ENCODE measurements at places on chromosomes 11 and 22. TPM values are rescaled to one million over a fixed set of nuclear protein-coding genes. Genes with fewer than 3 reads are reported as not detected.

- DNase-seq = no peak
Observed at GRCh38 chr11:110289472-110289871, 6.9 kb downstream of the RDX start.

- no peak for DNase-seq
Observed at GRCh38 chr11:2313051-2313951, 11.5 kb downstream of the TSPAN32 start.

DNA sequence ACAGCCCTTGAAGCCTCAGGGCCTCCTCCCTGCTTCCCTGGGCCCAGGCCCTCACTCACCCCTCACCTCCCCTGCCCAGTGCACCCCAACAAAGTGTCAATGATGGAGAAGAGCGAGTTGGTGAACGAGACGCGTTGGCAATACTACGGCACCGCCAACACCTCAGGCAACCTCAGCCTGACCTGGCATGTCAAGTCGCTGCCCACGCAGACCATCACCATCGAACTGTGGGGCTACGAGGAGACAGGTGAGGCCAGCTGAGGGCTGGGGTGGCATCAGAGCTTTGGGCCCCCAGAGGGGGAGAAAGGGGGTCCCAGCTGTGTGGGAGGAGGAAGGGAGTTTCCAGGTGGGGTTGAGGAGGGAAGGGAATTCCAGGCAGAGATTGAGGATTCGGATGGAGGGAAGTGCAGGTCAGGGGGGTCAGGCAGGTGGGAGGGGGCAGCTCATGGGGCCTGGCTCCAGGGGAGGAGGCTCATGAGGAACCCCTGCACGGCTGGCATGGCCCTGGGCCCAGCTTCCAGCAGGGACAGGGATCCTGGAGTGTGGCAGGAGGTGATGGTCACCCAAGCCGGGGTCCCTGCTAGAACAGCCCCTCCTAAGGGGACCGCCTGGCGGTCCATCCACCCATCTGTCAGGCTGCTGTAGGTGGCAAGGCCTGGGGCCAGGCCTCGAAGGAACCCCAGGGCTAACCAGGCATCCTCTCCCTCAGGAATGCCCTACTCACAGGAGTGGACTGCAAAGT is 2.9 kb downstream of the SUSD2 start:
- no peak for DNase-seq

DNA sequence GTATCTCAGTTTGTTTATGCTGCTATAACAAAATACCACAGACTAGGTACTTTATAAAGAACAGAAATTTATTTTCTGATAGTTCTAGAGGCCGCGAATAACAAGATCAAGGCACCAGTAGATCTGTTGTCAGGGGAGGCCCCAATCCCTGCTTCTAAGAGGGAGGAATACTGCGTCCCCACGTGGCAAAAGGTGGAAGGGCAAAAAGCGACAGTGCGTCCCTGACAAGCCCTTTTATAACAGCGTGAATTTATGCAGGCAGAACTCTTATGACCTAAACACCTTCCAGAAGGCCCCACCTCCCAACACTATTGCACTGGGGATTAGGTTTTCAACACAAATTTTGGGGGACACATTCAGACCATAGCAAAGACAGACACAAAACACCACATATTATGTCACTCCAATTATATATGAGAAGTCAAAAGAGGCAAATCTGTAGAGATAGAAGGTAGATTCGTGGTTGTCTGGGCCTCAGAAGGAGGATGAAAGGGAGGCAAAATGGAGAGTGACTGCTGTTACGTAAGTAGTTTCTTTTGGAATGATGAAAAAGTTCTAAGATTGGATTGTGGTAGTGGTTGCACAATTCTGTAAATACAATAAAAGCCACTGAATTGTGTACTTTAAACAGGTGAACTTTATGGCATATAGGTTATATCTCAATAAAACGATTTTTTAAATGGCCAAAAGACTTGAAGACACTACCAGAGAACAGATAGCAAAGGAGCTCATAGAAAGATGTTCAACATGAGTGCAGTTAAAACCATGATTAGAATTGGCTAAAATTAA is 30.1 kb upstream of the TNRC6B start:
- DNase-seq = no peak

GRCh38 chr11:1467270-1467669 is 19.3 kb downstream of the MOB2 start:
- DNase-seq = no peak

- DNase-seq = no peak
Observed at GRCh38 chr11:15989685-15990084, 366.7 kb downstream of the SOX6 start.

DNA sequence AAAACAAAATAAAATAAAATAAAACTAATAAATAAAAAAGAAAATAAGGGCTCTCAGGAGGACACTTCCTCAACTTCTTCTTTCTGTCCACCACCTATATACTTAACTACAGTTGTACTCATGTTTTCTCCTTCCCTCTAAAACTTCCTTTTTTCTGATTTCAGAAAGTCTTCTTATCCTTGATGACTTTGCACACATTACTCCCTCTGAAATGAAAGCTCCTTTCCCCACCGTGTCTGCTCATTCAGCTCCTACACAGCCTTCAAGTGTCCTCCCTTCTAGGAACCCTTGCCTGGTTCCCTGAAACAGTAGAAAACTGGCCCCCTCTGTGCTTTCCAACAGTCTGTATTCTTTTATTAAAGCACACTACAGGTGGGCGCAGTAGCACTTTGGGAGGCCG is 18.3 kb upstream of the DDX17 start:
- DNase-seq = no peak

DNA sequence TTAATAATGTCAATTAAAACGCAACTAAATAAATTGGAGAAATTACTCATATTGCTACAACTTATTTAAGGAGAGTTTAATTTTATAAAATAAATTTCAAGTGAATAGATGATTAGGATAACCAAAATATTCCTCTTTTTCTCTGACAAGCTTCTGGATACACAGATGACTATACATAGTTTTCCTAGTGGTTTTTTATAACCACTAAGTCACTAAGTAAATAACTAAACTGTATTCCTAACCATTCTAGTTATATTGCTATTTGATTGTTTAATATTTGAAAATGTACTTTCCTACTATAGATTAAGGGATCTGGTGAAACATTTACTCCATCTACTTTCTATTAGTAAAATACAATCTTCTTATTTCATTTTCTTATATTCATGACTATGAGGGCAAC is 4.7 kb upstream of the ANGPTL5 start:
- no peak for DNase-seq

GRCh38 chr11:125941267-125941618 is 4.6 kb upstream of the VSIG10L2 start:
- no peak for DNase-seq

DNA sequence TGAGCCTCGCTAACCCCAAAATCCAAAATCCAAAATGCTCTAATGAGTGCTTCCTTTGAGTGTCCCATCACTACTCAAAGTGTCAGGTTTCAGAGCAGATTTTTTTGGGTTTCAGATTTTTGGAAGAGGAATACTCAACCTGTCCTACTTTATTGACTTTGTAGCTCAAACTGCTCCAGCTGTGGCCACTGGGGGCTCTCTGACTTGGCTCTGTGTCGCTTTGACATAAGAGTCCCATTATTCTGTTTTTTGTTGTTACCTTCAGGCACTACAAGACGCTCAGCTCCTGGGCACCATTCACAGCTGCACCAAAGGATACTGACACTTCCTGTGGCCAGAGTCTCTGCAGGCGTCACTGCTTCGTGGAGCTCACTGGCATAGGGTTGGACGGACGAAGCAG is 41.1 kb downstream of the PHF21B start:
- no peak for DNase-seq

- no peak for DNase-seq
Observed at GRCh38 chr11:123301013-123301591, 106.1 kb upstream of the CLMP start.

DNA sequence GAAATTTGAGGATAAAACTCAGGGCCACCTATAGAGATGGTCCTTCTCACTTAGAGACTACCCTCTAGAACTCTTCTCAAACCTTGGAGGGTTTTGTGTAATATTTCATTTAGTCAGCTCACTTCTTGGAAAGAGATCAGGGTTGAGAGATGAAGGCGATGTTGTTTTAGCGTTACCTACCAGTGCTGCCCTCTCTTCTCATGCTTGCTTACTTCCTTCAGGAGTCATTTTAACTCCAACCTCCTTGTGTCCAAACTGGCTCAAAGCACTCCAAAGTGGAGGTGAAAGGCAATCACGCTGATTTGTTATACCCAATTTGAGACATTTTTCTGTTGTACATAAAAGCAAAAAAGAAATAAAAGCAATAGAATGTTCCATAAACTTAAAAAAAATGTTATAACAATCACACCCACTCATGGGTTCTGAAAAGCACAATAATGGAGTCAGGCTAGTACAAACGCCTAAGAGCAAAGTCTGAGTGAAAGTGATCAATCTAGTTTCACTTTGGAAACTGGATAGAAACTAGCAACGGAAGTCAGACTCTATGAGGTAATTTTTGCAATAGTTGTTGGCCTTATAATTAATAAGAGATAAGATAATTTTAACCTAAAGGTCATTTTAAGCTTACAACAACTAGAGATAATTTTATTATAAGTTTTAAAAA is 117.1 kb downstream of the MRTFA start:
- no peak for DNase-seq

Gene ELFN2
- total RNA-seq = 0.02 TPM

Gene AKIP1
- total RNA-seq = 22.6 TPM

Gene TSPAN18
- 28.6 TPM for total RNA-seq

Gene OTOG
- 3.3 TPM for total RNA-seq

Gene MS4A6E
- total RNA-seq = not detected

Gene ELMOD1
- 16.9 TPM for total RNA-seq

Gene TMEM191C
- total RNA-seq = 0.67 TPM
